NCI-H1694 treated with DMSO at 0.1 percent for 48 hours (cell line): ENCODE measurements at places on chromosomes 11 and 22.
A peak's percentile ranks its signal among the peaks of the same experiment; 100 is the strongest.

DNA sequence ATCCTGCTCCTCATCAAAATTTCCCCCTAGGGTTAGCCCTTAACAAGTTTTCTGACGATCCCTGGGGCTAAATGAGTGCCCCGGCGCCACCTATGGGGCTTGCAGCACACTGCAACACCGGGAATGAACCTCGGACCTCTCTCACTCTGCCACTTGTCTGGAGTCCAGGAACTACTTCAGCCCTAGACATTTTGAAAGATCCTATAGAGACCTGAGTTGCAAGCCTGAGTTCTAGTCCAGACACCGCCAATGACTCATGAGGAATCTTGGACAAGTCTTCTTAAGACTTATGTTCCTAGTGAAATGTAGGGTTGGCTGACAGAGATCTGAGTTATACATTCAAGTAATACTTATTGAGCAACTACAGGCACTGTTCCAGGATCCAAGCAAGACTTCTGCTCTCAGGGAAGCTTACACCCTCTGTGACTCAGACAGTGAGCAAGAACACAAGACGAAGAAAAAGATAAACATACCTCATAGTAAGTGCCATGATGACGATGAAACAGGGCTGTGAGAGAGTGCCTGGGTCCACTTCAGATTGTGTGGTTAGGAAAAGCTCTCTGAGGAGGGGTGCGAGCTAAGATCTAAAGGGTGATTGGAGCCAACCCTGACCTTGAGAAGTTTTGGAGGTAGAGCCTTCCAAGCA lies 10.2 kb upstream of the STK33 start:
- peak; percentile 7 for DNase-seq

- DNase-seq = no peak
These were observed 3.6 kb downstream of the LDHA start for GRCh38 chr11:18397921-18398320.

DNA sequence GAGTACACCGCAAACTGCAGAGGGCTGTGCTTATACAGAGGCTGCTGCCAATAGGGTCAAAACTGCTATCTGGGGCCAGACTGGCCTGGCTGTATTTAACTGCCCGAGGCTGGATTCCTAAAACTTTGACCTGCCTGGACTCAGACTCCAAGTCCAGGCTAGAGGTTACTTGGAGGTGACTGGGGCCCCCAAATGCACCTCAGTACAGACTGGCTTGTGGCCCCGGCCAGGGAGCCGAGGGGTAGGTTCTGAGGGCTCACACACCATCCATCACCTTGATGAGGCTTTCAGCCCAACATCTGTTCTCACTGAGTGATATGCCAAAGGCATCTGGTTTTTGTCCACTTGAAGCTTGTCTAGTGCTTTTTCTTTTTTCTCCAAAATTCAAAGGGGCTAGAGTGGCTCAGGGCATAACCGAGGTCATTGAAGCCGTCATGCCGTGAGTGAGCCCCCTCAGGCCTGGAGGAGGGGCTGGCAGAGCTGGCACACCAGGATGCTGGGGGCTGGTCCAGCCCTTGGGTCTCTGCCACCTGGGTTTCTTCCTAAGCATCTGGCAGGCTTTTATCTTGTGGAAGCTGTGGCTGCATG lies 52.4 kb upstream of the TTLL12 start:
- DNase-seq = peak; percentile 52

- DNase-seq = no peak
These were observed 57.9 kb downstream of the NECTIN1 start for GRCh38 chr11:119671051-119671450.

DNA sequence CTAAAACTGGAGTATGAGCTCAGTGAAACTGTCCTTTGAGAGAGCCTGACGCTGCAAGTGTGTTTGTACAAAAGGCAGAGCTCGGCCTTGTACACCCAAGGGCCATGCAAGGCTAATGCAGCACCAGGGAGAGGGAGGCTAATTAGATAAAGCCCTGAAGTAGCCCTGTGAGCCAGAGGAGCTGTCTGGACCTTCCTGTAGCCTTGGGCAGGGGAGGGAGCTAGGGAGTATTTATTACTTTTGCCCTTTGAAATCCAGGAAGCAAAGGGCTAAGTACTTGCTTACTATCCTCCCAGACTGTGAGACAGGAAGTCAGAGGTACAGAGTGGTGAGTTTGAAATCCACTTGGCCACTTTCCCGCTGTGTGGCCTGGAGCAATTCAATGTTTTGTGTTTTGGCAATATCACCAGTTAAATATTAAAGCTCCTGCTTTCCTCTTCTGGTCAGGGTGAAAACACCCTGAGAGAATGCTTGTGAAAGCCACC lies 10.2 kb upstream of the LDHA start:
- no peak for DNase-seq

DNA sequence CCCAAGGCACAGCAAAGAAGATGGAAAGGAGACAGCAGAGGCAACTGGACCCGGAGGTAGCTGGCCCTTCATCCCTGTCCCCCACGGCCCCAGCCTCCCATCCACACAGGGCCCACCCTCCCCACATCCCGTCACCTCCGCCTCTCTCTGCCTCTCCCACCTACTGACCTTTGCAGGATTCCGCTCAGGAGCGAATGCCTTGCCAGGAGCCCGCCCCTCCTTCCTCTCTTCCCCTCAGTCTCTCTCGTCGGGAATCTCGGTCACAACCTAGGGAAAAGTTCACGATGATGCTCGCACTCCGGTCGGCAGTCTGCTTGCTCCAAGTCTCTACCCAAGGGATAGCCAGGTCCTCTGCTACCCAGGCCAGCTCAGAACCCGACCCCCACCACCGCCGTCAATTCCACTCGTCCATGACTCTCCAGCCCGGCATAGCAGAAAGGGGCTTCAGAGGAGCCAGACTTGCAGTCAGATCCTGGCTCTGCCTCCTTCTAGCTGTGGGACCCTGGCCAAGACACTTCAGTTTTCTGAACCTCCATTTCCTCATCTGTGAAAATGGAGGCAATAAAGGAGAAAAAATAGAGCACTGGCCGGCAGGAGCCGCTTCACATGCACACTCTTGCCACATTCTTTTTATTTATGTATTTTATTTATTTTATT lies 10.2 kb downstream of the AHNAK start:
- no peak for DNase-seq

- DNase-seq = no peak
These were observed 29.6 kb downstream of the AMPD3 start for GRCh38 chr11:10484461-10485180.

GRCh38 chr11:77067861-77068443 lies 1.2 kb downstream of the CAPN5 start:
- DNase-seq = no peak

- no peak for DNase-seq
These were observed 36.8 kb downstream of the MCHR1 start for GRCh38 chr22:40716116-40716515.

GRCh38 chr11:125170001-125170509 lies 5.5 kb downstream of the PKNOX2 start:
- DNase-seq = no peak
